ENCODE measurements at places on chromosomes 3 and 15. TPM values are rescaled to one million over a fixed set of nuclear protein-coding genes. Genes with fewer than 3 reads are reported as not detected.

Gene DAZL
- not detected for polyA plus RNA-seq

Gene IGSF11
- polyA plus RNA-seq = not detected

Gene GOLGA8N
- polyA plus RNA-seq = 1.1 TPM

Gene BTLA
- 0.67 TPM for polyA plus RNA-seq

DNA sequence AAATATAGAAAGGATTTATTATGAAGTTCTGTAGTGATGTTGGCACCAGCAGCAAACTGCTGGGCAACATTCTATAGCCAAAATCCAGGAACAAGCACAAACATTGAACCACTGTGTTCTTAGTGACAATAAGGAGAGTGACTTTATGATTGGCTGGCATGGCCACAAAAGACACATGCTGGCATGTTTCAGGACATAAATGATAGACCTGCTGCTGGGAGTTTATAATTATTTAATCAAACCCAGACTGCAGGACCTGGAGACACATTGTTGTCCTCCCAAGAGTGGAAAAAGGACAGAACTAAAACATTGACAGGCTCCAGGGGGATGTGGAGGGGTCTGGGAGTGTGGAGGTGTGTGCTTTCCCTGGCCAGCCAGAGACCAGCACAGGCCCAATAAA, 255.3 kb upstream of the LRTM1 start:
- DNase-seq = no peak

GRCh38 chr3:66203275-66203674, 17.5 kb upstream of the SLC25A26 start:
- DNase-seq = no peak

- DNase-seq = no peak
Measured at GRCh38 chr15:60353245-60353920, 44.4 kb downstream of the ANXA2 start.

GRCh38 chr15:68364028-68364659, 67.8 kb downstream of the ITGA11 start:
- no peak for DNase-seq

- no peak for DNase-seq
Measured at GRCh38 chr3:135034891-135035440, 239.9 kb downstream of the EPHB1 start.

DNA sequence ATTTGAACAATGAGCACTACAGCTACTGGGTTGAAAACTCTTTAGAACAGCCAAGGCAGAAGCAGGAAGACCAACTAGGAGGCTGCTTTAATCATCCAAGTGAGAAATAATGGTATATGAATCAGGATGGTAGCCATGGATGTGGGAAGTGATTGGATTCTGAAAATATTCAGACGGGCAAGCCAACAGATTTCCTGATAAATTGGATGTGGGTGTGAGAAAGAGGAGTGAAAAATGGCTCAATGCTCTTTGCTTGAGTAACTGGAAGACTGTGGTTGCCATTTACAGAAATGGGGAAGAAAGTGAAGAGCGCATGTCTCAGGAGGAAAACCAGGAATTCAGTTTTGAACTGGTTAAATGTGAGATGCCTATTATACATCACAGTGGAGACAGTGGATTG, 50.4 kb downstream of the ISL2 start:
- DNase-seq = no peak

DNA sequence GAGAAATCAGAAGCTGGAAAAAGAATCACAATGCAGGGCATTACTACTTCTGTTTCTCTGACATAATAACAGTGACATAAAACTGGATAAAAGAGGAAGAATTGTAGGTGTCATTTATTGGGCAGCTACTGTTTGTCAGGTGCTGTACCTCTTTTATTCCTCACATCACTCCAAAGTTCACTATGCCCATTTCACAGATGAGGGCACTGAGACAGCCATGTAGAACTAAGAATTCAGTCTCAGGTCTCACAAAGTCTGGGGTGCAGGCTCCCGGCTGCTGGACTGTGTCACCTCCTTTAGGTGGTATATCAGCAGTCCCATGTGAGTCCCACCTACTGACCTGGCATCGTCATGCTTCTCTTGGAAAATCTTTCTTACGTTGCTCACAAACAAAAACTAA, 20.8 kb downstream of the TMEM212 start:
- no peak for DNase-seq

DNA sequence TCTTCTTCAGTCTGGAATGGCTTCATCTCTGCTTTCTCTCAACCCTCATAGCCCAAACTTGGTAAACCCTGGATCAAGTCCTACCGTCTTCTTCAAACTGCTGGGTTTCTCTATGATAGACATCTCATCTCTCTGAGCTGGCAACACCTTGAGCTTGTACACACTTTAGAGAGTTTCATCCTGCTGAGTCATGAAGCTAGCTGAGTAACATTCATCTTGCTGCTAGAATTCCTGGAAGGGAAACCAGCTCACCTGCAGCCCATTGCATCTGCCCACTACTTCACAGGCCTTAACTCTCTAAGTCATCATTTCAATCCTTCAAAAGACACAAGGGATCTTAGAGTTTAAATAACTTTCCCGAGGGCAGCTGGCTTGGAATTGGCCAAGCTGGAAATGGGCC, 175.5 kb upstream of the RORA start:
- DNase-seq = no peak

All from small intestine (tissue), 16 donors.